ENCODE measurements at places on chromosomes 6 and 20. TPM values are rescaled to one million over a fixed set of nuclear protein-coding genes. Genes with fewer than 3 reads are reported as not detected.

Gene SOX18
- total RNA-seq, result 3.7 TPM

Gene MDC1
- total RNA-seq, result 9.3 TPM

Gene TREM2
- total RNA-seq, result 0.59 TPM

Gene ULBP2
- 0.89 TPM for total RNA-seq

Gene ALDH5A1
- total RNA-seq, result 7.7 TPM

Gene CALHM4
- 0.79 TPM for total RNA-seq

Gene SIRPB2
- 1.8 TPM for total RNA-seq

Gene BMP7
- 15.0 TPM for total RNA-seq

Gene SLC22A23
- 11.8 TPM for total RNA-seq

Gene SALL4
- total RNA-seq, result 2.7 TPM

Gene TFAP2D
- total RNA-seq, result not detected

Gene CPNE5
- total RNA-seq, result 4.0 TPM

Gene GGT7
- total RNA-seq, result 7.0 TPM

Gene COL11A2
- 1.4 TPM for total RNA-seq

Gene SIRPB1
- 0.99 TPM for total RNA-seq

Gene GRM1
- total RNA-seq, result 0.10 TPM

Gene HEY2
- 2.3 TPM for total RNA-seq

Gene RPS18
- 3,055 TPM for total RNA-seq

Gene MYL9
- 10.3 TPM for total RNA-seq

Gene PTPRK
- 56.9 TPM for total RNA-seq

Gene MATN4
- total RNA-seq, result 0.99 TPM

Gene ARMC12
- not detected for total RNA-seq

Gene GPSM3
- total RNA-seq, result 4.1 TPM

Gene RNF182
- total RNA-seq, result 1.1 TPM

Gene APMAP
- total RNA-seq, result 62.8 TPM

Gene MCCD1
- total RNA-seq, result not detected

Gene ZBP1
- 1.5 TPM for total RNA-seq

Gene AIF1
- 23.8 TPM for total RNA-seq

Gene PRDM1
- total RNA-seq, result 15.1 TPM

Gene WDR46
- 39.9 TPM for total RNA-seq

Gene TSPO2
- 0.79 TPM for total RNA-seq

Gene PPIL6
- 4.1 TPM for total RNA-seq

Gene BCAS1
- total RNA-seq, result 3.4 TPM

Gene TCF21
- not detected for total RNA-seq

Gene B3GAT2
- 0.59 TPM for total RNA-seq

Measured in skin of body (tissue), 3 donors.